ENCODE measurements at places on chromosomes 7 and 10.

GRCh38 chr10:132707121-132707775 lies 78.7 kb downstream of the NKX6-2 start:
- DNase-seq = no peak

DNA sequence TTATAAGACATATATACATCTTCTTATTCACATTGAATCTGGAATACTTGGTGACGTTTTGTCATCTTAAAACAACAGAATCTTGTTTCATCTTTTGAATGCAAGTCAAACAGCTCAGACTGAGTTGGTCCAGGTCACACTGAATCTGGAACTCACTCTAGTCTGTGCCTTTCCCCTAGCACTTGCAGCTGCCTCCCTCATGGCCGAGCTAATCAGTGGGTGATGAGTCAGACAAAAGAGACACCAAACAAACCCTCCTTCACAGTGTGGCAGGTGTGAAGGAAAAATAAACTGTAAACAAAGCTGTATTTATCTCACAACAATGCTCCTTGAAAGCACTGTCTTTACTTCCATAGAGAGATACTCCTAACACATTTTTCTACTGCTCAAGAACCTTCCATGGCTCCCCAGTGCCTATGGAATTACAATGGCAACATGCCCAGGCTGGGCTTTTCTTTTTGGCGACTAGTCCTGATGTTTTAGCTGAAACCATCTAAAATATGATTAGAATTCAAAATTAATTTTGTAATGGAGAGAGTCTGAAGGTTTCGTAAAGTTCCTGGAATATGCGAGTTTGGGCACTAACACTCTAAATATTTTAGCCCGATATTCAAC lies 140.0 kb downstream of the ZNF365 start:
- DNase-seq = no peak

DNA sequence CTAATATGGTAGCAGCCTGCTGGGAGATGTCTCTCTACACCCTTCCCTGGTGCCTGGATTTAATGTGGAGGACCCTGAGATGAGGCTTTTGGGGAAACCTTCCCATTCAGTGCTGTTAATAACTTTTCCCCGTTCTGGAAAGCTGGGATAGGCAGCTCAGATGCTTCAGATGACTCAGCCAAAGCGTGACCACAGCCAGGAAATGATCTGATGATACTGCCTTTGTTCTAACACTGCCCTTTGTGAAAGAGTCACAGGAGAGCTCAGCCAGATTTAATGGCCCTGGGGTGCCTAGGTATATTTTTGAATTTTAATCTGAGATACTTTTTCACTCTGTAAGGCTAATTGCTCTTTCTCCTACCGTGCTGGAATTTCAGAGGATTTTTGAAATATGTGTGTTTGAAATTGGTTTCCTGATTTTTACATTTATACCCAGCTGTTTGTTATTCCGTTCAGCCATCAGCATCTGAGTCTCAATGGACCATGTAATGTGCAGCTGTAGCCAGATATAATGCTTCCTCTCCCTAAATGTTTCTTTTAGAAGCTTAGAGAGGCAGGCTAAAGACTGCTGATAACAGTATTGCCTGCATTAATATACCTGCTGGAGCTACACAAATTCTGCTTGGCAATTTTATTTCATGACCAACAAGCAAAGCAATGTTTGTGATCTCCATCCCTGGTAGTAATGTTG lies 17.8 kb downstream of the CELF2 start:
- peak; percentile 75 for DNase-seq

DNA sequence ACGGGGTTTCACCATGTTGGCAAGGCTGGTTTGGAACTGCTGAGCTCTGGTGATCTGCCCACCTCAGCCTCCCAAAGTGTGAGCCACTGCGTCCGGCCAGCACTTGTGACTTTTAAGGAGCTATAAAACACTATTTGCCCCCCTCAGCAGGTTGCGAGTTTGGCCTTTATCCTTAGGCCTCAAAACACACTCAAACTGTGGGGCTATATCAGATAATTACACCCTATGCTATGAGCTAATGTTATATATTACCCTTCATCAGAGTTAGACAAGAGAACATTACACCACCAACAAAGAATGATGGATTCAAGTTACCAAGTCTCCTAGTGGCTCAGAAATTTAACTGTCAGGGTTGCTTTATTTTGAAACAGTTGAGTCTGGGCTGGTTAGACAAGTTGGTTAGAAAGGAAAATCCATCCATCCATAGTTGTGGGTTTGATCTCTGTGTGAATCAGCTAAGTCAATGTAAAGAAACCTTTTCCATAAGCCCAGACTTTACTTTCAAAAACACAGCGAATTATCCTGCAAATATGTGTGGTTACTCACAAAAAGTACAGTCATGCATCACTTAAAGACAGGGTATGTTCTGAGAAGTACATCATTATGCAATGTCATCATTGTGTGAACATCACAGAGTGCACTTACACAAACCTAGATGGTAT lies 115.8 kb downstream of the SEMA3D start:
- no peak for DNase-seq

DNA sequence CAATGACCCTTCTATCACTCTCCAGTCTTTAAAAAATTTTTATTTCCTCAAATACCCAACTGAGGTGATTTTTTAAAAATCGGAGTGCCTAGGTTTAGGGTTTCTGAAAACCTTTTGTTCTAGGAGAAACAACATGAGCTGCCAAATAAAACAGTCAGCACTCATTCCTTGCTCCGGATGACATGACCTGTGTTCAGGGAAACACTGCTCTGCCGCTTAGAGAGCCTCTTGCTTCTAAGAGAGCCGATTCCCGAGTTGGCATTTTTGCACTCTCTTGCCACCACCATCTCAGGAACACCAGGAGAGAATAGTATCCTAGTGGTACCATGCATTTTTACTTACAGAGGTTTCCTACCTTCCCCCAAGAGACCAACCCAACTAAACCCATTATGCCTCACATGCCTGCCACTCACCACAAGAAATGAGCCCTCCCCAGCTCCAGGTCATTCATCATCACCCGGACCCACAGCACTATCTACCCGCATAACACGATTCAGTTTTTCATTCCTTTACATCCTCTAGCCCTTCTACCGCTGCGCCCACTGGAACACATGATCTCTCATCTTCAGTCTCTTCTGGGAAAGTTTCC lies 365.4 kb downstream of the THSD7A start:
- DNase-seq = no peak
